ENCODE measurements at places on chromosomes 16 and 17.

- no peak for DNase-seq
These were observed 39.4 kb upstream of the VWA3A start for GRCh38 chr16:22052980-22053379.

DNA sequence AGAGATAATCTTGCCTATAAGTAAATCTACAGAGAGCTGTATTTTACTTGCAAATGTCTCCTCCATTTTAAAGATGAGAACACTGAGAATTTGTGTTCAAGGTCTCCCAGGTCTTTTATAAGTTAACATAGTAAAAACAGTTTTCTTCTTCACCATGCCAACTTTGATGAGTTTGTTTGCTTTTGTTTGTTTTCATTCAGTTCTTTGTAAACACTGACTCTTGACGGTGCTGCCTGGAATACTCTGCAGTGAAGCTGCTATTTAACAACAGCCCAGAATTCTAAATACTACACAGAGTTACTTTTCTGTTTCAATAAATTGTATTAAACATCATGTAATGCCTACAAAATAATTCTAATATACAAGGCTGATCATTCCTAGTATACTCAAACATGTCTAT is 41.4 kb upstream of the PITPNM3 start:
- no peak for DNase-seq

GRCh38 chr16:66273644-66274334 is 92.7 kb upstream of the CDH5 start:
- no peak for DNase-seq

- no peak for DNase-seq
These were observed 16.0 kb downstream of the ENGASE start for GRCh38 chr17:79090443-79091225.

DNA sequence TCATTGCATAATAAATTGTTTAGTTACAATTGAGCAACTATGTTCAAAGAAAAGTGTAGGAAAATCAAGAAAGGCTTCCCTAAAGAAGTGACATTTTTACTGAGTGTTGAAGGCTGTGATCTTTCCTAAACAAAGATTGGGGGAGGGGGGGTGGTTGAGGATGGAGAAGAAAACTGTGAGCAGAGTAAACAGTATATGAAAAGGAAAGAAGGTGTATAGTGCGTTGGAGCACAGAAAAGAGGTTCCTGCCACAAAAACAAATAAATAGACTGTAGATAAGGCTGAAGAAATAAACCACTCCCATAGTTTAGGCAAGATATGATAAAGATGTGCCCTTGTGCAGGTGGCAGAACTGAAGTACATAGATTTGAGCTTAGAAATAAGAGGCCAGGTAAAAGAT is 8.5 kb downstream of the ABCA10 start:
- no peak for DNase-seq

DNA sequence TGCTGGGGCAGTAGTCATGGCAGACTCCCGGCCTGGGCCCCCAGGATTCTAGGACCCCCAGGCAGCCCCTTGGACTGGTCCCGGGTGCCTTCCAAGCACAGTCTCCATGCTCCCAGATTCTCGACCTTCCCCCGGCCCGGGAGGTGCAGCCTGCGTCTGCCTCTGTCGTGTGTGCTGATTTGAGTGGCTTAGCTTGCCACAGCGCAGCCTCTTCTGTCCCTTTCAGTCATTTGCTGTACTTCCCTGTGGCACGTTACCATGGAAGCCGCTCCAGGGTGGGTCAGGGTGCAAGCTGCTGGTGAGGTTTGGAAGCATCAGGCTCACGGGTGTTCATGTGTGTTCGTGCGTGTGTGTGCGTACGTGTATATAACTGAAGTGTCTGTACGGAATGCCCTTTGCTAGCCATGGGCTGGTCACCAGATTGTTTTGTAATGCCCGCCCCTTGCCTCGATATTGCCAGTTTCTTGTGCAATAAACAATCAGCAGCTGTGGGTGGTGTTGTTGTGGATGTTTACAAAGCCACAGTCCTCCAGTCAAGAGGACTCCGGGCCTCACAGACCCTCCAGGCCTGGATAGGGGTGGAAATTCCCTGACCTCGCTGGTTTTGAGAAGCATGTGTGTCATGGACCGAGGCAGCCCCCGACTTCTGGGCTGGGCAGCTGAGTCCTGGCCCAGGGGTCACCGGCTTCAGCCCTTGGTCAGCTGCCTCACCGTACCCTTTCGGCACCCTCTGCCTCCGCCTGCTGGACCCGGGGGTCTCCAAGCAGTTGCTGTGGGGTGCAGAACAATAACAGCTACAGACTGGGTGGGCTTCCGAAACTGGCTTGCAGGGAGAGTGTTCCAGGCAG is 9.7 kb upstream of the CLEC18A start:
- DNase-seq = no peak

DNA sequence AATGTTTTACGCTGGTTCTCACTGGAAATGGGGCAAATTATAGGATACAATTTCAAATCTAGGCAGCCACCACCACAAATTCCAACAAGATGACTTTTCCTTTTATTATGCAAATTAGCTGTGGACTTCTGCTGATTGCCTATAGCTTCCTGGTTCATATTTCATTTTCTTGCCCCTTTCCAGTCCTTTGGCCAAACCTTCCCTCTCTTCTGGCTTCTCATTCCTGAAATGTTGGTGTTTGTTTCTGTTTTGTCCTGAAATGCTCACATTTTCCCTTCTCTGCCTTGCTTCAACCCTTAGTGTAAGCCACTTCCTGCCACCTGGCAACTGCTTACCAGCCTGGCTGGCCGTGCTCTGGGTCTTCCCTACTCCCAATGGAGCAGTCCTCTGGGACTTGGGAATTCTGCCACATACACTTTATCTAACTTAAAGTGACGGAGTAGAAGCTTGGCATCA is 14.0 kb downstream of the PRSS54 start:
- no peak for DNase-seq

DNA sequence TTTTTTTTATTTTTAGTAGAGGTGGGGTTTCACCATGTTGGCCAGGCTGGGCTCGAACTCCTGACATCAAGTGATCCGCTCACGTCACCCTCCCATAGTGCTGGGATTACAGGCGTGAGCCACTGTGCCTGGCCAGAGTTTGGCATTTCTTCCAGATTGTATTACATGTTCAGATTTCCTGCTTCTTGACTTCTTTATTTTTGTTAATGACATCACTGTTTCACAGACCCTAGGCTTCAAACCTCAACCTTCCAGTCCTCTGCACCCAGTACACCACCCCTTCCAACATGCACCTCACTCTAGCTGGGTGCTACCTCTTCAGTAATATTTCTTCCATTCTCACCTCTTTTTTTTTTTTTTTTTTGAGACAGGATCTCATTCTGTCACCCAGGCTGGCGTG is 53.6 kb upstream of the ZFHX3 start:
- DNase-seq = no peak

DNA sequence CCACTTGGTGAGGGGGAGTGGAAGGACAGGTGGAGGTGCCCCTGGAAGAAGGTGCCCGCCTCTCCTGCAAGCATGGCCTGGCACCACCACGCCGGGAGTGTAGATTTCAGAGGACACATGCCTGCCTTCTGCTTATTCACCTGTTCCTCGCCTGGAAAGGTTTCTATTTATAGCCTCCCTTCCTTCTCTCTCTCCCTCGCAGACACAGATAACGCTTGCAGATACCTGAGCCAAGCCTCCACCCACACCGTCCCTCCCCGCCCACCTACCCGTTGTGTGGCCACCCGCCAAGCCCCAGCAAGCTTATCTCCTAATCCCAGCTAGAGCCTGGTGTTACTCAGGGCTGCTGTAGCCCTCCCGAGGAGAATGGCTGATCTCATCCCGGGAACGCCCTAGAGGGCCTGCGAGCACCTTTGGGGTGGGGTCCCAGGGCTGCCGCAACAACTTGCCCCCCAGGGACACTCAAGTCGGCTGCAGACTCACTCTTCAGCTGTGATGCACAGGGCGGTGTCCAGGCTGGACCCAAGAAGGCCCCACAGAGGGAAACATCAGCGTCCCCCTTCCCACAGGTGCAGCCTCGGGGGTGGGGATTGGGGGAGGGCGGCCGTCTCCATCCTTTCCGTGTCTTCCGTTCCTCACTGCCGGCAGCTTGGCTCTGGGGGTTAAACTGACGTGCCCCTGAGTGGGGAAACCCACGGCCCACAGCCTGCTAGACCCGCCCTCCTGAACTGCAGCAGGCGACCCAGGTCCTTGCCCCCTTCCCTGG is 1.9 kb upstream of the SNAI3 start:
- DNase-seq = no peak

- DNase-seq = no peak
These were observed 9.8 kb downstream of the RASL10B start for GRCh38 chr17:35740997-35741931.

DNA sequence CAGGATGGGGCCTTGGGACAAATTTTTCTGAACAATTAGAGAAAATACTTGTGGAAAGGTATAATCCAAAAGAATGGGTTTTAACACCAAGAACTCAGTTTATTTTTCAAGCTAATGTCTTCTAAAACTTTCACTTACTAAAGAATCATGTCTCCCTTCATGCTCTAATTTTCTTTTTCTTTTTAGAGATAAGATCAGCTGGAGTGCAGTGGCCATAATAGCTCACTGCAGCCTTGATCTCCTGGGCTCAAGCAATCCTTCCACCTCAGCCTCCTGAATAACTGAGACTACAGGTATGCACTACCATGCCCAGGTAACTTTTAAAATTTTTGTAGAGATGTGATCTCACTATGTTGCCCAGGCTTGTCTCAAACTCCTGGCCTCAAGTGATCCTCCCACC is 5.5 kb downstream of the OR4D1 start:
- no peak for DNase-seq

GRCh38 chr16:82504836-82505235 is 121.9 kb upstream of the CDH13 start:
- no peak for DNase-seq

- no peak for DNase-seq
These were observed 15.9 kb upstream of the C16orf95 start for GRCh38 chr16:87333101-87333500.

DNA sequence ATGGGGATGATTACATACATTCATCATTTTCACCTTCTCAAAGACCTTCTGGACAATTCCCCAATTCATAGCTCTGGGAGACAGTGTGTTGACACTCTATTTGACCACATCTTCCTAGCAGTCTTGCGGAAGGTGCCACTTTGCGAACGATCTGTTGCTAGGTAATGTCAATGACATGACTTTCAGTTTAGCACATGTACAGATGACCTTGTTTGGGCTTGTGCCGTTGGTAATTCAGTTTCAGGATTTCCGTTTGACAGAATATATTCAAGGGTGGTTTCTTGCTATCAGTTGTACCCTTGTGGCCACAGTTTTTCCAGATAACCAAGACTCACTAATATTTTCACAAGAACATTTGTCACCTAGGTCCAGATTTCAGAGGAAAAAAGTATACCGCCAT is 478.2 kb downstream of the WWOX start:
- DNase-seq = no peak

DNA sequence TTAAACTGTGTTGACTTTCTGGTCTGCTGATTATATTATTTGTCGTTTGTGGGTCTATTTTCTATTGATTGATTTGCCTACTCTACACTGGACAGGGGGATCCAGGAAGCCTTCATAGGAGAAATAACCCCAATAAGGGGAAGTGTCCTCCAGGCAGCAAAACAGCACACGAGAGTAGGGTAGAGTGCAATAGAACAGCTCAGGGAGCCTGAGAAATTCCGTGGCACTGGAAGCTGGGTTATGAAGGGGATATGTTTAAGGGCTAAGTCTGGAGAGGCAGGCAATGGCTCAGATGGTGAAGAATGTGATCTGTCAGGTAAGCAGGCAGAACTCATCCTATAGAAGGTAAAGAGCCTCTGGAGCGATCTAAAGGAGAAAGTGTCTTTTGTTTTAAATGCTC is 20.9 kb downstream of the GP2 start:
- no peak for DNase-seq

- no peak for DNase-seq
These were observed 4.9 kb downstream of the TXNDC11 start for GRCh38 chr16:11737713-11738112.

DNA sequence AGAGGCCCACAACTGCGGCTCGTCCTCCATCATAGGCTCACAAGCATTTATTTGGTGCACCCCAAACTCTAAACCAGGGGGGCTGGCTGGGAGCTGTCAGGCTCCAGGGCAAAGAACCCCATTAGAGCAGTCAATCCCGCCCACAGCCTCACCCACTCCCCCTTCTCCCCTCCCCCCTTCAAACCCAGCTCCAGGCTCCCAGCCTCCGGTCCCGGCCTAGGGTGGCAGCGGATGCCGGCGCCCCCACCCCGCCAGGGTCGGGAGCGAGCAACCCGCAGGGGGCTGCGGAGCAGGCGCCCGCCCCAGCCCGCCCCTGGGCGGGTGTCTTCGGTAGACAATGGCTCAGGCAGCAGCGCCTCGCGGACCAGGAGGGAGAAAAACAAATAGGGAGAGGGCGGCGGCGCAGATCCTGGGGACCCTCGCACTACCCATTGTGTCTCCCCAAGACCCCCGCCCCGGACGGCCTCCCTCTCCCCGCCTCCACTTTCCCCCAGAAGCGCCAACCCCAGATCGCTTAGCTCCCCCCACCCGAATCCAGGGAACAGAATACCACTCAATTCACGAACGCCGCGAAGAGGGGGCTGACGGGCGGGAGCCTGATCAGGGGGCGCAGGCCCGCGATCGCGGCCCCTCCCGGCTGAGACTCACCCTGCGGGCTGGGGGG is 572 bp downstream of the FAM171A2 start:
- DNase-seq = no peak

- no peak for DNase-seq
These were observed 41.8 kb downstream of the PAFAH1B1 start for GRCh38 chr17:2635241-2635640.

GRCh38 chr17:151886-152859 is 14.8 kb downstream of the SCGB1C2 start:
- DNase-seq = no peak

GRCh38 chr16:7397901-7398300 is 65.3 kb downstream of the RBFOX1 start:
- DNase-seq = no peak

DNA sequence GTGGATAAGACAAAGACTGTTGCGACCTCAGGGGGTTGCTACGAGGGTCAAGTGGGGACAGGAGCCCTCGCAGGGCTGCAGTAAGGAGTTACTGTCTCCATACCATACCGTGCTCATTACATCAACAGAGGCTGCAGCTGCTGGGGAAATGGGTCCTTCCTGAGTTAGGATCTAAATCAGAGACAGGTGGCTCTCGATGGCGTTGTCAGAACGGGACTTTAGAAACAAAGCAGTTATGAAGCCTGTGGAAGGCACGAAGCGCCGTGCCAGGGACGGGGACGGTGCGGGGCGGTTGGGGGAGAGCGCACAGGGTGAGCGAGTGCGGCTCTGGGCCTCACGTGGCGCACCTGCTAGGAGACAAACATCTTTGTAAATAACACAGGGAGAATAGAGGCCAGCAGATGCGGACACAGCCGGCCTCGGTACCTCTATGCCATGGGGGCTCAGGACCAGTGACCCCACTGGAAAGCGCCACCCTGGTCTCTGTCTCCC is 34.4 kb downstream of the ZCCHC14 start:
- no peak for DNase-seq

GRCh38 chr17:20896153-20896649 is 146.6 kb downstream of the USP22 start:
- no peak for DNase-seq

- peak; percentile 46 for DNase-seq
These were observed 101.1 kb downstream of the XYLT1 start for GRCh38 chr16:17369421-17370222.

Measured in GM19239 (cell line).